ENCODE measurements at places on chromosomes 3 and 15.

DNA sequence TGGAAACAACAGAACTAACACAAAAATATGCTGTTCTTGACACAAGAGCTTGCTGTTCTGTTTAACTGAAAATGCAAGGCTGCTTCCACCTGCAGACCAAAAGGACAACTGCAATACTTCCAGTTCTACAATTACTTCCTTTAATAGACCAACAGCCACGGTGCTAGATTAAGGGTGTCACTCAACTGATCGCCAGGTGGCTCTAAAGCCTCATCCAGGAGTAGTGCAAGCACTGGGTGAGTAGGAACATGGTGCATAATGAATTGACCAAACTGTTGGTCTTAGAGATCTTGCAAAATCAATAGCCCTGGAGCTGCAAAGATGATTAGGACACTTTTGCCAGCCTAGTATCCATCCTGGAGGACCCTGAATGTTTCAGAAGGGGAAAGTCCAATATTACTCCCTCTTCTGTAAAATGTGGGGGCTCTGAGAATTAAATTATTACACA, 3.6 kb upstream of the CLDN16 start:
- no peak for DNase-seq

GRCh38 chr3:73314151-73314951, 252.9 kb downstream of the EBLN2 start:
- no peak for DNase-seq

DNA sequence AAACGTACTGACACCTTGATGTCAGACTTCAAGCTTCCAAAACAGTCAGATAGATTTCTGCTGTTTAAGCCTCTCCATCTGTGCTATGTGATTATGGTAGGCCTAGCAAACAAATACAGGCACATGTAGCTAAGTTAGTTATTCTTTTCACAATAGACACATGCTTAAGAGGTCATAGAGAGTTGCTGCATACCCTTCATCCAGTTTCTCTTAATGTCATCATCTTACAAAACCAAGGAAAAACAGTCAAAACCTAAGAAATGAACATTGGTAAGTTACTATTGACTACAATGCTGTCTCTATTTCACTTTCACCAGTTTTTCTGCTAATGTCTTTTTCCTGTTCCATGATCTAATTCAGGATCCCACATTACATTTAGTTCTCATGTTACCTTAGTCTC, 946.8 kb downstream of the TUSC7 start:
- DNase-seq: no peak

DNA sequence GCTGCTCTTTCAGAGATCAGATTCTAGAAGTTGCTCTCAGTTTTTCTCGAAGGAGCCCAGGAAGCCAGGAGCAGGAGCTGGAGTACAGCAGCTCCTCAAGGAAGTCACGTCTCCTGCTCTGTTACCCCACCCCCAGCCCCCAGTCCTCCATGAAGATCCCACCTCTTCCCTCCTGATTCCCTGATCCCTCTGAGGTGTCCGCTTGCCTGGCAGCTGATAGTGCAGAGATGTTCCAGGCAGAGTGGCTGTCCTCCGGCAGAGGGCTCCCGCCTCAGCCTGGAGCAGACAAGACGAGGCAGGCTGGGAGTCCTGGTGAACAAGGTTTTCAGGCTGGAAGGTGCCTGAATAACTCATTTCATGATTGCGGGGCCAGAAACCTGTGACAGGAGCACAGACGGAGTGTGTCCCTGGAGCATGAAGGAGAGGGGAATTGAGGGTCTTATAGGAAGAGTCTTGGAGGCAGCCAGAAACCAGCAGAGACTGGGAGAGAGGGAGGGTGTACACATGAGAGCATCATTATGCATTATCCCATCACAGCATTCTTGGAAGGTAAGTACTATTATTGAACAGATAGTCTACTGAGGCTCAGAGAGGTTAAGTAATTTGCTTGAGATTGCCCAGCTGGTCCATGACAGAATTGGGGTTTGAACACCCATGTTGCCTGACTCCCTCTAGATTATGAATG, 1.2 kb downstream of the HRH1 start:
- peak; percentile 38 for DNase-seq

DNA sequence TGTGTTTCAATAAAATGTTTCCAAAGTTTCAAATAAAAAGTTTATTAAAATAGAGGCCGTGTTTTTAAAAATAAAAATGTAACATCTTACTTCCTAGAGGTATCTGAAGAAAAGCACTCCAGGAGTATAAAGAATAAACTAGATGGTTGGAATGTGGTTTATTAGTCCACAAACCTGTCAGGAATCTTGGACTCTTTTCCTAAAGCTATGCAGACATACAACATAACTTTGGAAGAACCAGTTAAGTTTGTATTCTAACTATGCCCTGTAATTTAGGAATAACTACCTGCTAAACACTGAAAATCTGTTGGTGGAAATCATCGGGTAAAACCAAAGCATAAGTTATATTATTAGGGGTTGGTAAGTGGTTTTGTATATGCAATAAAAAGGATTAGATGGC, 51.6 kb downstream of the PPARG start:
- no peak for DNase-seq

- DNase-seq: no peak
Measured at GRCh38 chr3:159057621-159058020, 255.8 kb downstream of the MFSD1 start.

GRCh38 chr3:152574461-152575079, 260.4 kb upstream of the P2RY1 start:
- peak; percentile 48 for DNase-seq

DNA sequence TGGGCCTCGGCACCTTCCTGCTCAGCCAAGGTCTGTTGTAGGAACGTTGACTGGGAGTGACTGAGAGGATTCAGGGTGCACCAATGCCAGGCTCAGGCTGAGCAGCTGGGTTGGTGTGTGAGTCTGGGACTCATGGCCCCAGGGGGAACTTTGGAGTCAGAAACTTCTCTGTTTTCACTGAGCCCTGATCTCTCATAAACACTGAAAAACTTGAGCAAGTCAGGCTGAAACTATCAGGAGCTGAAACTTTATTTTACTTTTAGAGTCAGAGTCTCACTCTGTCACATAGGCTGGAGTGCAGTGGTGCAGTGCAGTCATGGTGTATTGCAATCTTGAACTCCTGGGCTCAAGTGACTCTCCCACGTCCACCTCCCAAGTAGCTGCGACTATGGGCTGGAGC, 3.0 kb downstream of the TRAK1 start:
- DNase-seq: peak; percentile 23

DNA sequence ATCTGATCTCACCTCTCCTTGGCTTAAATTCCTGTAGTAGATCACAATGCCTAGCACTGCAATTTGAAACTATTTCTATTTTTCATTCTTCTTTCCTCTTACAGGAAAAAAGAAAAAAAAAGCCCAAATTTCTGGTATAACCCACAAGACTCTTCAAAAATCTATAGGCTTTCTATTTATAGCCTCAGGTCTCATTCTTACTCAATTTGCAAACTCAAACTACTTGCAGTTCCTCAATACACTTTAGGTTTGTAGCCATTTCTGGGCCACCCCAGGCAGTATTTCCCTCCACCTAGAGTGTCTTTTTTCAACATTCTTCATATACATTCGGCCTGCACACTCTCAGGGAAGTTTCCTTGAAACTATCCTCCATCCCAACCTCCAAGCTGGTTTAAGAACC, 169.0 kb downstream of the TBC1D5 start:
- no peak for DNase-seq
